ENCODE measurements at places on chromosomes 2 and 18.
A peak's percentile ranks its signal among the peaks of the same experiment; 100 is the strongest.

DNA sequence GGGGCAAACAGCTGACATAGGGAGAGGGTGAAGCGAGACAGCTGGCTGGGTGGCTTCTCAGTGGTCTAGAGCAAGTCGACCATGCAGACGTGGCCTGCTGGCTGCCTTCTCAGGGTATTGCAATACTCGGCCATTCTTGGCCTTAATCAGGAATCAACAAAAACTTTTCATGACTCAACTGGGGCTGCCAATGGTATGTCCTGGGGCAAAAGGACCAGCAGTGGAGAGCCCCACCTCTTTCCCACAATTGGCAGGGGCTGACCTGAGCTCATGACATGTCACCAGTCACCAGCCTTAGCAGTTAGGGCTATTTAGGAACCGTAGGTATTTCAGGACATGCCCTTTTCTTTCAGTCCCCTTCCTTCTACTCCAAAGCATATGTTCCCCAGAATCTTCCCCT is 19.1 kb downstream of the PLA2R1 start:
- DNase-seq: no peak

- DNase-seq: no peak
Observed at GRCh38 chr2:86274265-86274917, 63.0 kb downstream of the REEP1 start.

- DNase-seq: no peak
Observed at GRCh38 chr2:36680012-36680411, 16.5 kb upstream of the VIT start.

GRCh38 chr2:48626047-48626446 is 8.4 kb downstream of the GTF2A1L start:
- no peak for DNase-seq

- no peak for DNase-seq
Observed at GRCh38 chr2:137689549-137689948, 274.7 kb upstream of the HNMT start.

- DNase-seq: no peak
Observed at GRCh38 chr2:80403081-80403480, 98.5 kb upstream of the LRRTM1 start.

DNA sequence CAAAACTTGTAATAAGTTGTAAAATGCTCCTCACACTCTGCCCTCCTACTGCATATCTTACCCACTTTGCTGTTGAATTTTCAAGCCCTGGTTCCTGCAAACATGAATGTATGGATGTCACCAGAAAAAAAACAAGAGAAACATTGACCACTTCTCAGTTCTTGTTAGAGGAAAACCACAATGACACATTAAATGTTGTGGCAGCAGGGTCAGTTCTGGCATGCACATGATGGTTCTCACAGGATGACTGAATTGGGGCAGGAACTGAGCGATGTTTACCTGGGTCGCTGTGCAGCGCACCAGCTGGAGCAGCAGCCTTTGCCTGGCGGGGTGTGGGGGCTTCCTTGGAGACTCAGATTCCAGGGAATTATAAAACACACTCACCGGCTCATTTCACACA is 14.0 kb upstream of the PRKCE start:
- peak; percentile 81 for DNase-seq

- no peak for DNase-seq
Observed at GRCh38 chr2:24984912-24985311, 13.2 kb upstream of the DNAJC27 start.

- no peak for DNase-seq
Observed at GRCh38 chr18:39305766-39306165, 1740.2 kb upstream of the CELF4 start.

DNA sequence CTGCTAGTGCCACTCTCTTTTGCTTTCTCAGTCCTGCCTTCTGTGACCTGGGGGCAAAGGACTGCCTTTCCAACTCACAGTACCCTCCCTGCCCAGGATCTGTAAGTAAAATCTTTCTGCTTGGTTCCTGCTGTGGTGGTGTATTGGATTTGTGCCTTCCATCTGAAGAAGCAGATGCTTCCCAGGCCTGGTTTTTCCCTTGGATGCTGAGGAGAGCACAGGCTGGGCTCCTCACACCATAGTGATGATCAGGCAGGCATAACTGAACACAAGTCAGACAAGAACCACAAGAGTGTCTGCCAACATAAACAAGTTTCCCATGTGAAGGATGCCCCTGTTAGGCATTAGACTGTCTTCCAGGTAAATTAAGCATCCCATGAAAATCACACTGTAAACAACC is 121.3 kb upstream of the NRXN1 start:
- DNase-seq: no peak

GRCh38 chr2:204628926-204629712 is 83.8 kb downstream of the PARD3B start:
- no peak for DNase-seq

GRCh38 chr2:235494716-235495372 is 1.0 kb downstream of the AGAP1 start:
- no peak for DNase-seq

DNA sequence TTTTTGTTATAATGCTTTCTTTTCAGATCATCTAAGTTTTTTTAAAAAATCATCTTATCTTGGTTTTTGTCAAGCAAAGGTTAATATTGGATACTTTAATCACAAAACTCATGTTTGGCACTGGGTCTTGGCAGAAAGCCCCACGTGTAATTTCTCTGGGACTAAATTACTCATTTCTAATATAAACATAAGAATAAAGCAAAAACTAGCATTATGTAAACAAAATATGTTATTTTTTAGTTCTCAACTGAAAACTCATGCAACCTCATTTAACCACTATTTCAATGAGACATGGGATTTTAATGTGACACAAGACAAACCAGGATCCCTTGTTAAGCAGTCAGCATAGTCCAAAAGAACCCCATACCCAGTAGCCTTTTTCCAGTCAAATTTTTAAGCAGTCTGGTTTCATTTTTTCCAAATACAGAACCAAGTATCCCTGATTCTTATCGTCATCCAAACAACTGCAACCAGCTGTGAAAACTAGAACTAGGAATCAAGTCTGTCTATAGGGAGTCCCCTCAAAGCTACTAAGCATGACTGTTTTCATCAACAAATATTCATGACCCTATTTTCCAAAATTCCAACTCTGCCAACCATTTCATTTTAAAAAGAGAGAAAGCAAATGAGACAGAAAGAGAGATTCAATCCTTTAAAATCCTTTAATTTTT is 27.1 kb downstream of the PID1 start:
- no peak for DNase-seq

GRCh38 chr18:27887711-27888495 is 289.0 kb downstream of the CDH2 start:
- no peak for DNase-seq

- no peak for DNase-seq
Observed at GRCh38 chr2:152379089-152379488, 44.1 kb downstream of the FMNL2 start.

DNA sequence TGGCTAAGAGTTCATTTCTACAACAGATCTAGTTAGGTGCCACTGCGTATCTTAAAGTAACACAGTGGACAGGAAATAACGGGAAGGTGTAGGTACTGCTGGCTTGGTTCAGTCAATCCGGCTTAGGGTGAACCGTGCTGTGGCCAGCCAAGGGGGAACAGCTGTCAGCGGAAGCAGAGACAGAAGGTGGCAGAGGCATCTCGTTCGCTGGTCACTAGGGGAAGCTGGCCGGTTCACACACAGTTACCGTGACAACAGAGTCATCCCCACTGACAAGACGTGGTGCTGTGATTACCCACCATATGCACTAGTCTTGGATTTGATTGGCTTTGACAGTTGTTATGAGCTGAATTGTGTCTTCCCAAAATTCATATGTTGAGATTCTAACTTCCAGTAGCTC is 58.8 kb upstream of the HDAC4 start:
- DNase-seq: no peak

- no peak for DNase-seq
Observed at GRCh38 chr18:26911840-26912239, 46.3 kb upstream of the AQP4 start.

DNA sequence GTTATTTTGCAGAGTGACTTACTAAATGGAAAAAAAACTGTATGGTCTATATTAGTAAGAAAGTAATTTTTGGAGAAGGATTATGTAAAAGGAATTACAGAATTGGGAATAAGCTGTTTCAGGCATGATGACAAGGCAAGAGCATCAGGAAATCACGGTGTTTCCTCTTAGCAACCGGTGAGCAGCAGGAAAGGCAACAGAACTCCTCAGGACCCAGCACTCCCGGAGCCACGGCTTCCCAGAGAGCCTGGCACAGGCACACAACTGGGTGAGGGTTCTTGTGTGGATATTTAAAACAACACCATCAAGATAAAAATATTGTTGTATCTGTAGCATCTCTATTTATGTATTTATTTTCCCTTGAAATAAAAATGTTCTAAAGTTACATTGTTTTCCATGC is 34.4 kb downstream of the CYP27C1 start:
- no peak for DNase-seq

DNA sequence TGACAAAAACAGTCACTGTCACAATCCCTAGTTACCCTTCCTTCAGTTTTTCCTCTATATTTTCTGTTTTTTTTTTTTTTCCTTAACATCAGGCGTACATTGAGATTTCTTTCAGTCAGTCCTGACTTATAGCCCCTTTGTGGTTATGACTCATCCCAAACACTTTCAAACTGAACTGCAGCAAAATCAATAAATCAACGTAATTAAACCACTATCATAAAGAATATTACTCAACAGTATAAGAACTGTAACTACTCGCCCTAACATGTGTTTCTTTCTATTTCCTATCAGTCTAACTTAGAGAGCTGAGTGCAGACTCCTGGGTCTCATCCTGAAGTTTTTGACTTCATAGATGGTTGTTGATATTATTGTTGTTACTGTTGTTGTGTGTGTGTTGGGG is 523.5 kb downstream of the LRRTM4 start:
- DNase-seq: no peak

- no peak for DNase-seq
Observed at GRCh38 chr2:96214554-96214953, 5.9 kb upstream of the STARD7 start.

DNA sequence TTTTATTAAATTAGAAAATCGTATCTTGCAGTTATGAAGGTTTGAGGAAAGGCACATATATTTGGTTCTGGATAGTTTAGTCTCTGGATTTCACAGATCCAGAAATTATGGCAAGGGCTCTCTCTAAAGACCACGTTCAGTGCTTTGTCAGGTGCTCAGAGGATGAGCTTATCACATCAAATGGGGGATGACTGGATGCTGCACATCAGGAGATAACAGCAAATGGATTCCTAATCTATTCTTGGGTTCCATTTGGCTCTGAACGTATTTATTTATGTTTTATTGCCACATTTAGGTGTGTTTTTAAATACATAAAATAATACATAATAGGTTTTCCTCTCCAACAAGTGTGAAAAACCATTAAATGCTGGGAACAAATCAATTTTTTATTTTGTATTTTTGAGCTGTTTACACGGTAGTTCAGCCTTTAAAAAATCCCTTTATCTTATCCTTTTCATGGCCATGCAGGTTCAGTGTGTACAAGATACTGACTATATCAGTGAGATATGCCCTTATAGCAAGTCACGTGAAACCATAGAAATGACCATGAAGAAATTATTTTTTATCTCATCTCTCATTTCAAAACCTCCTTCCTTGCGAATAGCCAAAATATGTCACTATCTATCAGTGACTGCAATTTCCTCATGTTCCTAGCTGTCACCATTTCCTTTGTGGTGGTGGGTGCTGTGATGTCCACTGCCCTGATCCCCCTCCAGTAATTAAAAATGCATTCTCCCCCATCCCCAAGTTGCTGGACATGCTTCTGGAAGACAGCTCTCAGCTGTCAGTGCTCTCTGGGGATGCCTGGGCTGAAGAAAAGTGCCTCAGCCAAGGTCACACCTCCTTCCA is 25.9 kb upstream of the CXCR4 start:
- DNase-seq: peak; percentile 31

DNA sequence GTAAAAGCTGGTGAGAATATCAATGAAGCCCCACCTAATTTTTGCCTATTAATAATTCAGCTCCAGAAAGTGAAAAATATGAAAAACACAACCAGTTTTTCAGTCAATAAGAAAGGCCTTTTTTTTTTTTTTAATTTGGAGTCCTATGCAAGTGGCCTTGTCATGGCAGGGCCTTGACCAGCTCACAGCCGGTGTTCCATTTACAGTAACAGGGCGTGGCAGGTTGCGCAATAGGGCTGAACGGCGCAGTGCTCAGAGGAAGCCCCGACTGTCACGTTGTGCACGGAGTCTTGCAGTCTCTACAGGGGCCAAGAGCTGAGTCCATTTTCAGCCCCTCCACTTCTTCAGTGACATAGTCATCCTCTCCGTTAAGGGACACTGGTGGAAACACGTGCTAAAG is 184.1 kb upstream of the FN1 start:
- no peak for DNase-seq

DNA sequence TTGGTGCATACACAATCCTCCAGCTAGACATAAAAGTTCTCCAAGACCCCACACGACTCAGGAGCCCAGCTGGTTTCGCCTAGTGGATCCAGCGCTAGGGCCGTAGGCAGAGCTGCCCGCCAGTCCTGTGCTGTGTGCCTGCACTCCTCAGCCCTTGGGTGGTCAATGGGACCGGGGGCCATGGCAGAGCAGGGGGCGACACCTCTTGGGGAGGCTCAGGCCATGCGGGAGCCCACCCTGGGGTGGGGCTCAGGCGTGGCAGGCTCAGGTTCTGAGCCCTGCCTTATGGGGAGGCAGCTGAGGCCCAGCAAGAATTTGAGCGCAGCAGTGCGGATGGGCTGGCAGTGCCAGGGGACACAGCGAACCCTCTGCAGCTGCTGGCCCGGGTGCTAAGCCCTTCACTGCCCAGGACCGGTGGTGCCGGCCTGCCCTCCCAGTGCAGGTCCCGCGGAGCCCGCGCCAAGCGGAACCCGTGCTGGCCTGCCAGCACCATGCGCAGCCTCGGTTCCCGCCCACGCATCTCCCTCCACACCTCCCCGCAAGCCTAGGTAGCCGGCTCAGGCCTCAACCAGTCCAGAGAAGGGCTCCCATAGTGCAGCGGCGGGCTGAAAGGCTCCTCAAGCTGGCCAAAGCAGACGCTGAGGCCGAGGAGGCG is 1566.6 kb upstream of the SLC39A10 start:
- no peak for DNase-seq

DNA sequence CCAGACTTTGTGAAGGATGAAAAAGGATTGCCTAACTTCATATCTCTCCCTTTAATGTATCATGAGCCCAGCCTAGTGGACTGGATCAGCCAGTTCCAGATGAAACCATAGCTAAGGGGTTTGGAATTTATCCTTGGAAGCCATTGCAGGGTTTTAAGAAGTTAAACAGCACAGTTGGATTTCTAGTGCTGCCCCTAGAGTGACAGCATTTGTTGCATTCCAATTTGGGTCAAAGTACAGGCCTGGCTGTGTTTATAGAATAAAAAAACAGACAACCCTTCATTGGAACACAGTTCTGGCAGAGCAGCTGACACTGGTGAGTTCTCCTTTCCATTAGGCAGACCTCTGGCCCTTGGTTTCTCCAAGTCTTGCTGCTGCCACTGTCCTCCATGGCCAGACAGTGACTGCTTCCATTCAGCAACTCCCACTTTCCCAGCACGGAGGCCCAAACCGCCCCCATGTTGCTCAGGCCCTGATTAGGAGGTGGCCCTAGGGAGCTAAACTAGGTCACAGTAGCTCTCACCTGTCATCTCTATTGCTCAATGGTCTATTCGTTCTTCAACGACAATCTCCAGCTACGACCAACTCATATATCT is 8.0 kb downstream of the GPR39 start:
- no peak for DNase-seq

Data from AML-193 (cell line).